ENCODE measurements at places on chromosomes 6 and 20.

GRCh38 chr6:23532227-23532626, 593.8 kb upstream of the NRSN1 start:
- no peak for DNase-seq

DNA sequence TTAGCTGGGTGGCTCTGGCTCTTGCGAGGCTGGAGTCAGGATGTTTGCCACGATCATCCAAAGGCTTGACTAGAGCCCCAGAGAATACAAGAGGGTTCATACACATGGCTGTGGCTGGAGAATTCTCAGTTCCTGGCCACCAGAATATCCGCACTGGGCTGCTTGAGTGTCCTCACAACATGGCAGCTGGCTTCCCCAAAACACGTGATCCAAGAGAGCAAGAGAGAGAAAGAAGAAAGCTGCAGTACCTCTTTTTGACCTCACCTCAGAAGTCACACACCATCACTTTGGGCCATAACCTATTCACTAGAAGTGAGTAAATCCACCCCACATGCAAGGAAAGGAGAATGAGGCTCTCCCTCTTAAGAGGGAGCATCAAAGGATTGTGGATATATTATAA, 21.5 kb upstream of the BPIFB1 start:
- DNase-seq = no peak

DNA sequence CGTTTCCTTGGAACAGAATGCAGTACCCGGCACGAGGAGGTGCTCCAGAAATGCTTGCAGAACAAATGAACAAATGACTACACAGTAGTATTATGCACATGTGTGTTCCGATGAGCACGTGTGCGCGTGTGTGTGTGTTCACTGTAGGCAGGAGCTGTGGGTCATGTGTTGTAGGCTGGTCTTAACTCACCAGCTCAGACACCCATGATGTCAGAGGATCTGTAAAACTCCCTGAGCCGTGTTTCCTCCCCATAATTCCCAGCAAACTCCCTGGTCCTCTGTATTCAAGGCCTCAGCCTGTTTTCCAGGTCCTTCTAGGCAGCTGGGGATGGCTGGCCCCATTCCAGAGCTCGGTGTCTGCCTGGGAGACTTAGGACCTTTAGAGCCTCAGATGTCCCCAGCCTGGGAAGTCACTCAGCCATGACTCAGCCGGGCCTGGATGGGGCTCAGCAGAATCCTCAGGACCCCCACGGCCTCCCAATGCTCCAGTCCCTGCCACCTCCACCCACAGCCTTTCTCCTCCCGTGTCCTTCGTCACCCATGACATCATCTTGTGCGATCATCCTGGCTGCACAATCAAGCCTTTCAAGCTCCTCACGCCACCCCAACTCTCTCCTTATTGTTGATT, 475.0 kb upstream of the SULF2 start:
- DNase-seq = no peak

DNA sequence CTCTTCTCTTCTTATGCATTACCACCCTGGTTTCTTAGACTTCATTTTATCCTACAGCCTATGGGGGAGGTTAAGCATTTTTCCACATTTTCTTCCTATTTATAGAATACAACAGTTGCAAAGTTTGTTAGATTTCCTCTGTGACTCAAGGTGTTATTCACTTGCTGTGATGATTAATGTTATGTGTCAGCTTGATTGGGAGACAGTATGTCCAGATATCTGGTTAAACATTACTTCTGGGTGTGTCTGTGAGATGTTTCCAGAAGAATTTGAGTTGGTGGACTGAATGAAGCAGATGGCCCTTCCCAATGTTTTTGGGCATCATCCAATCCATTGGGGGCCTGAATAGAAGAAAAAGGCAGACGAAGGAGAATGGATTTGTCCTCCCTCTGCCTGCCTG, 131.3 kb downstream of the C6orf118 start:
- no peak for DNase-seq

DNA sequence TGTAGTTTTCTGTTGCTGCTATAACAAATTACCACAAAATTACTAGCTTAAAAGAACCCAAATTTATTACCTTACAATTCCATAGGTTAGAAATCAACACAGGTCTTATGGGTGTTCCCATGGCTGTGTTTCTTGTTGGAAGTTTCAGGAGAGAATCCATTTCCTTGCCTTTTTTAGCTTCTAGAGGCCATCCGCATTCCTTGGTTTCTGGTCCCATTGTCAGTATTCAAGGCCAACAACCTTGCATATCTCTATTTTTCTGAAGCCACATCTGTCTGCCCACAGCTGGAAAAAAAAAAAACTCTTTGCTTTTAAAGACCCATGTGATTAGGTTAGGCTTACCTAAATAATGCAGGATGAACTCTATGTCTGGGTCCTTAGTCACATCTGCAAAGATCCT, 129.7 kb upstream of the SAMD5 start:
- no peak for DNase-seq

- no peak for DNase-seq
Observed at GRCh38 chr20:4493386-4493785, 228.3 kb upstream of the PRND start.

DNA sequence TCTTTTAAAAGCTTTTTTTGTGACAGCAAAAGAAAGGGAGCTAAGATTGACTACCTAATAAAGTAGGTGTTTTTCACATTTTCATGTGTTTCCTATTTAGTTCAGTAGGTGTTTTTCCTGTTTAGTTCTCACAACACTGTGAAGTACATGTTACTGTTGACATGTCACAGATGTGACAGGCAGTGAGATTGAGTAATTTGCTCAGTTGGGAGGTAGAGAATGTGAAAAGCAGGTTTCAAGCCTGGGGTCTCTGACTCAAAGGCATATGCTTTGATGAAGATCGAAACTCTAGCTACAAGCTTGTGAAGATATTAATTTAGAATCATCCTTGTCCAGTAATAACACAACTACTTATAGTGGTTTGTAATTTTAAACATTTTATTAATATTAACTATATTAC, 43.1 kb downstream of the SLX4IP start:
- no peak for DNase-seq

- DNase-seq = no peak
Observed at GRCh38 chr20:51979226-51979625, 176.9 kb upstream of the SALL4 start.

DNA sequence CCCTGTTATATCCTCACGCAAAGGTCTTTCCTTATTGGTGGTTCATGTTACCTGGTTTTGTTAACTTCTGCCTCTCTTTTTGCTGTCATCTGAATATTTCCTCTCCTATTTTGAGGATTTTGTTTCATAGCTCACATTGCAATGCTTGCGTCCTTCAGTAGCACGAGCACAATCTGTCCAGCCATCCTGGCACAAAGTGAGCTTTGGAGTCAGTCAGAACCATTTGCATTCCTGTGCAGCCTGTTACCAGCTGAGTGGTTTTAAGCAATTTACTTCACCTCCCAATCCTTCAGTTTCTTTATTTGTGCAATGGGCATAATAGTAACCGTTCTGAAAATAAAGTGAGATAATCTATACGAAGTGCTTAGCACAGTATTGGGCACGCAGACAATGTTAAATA, 42.7 kb downstream of the AKAP7 start:
- DNase-seq = no peak

- no peak for DNase-seq
Observed at GRCh38 chr6:112274774-112275173, 20.4 kb upstream of the LAMA4 start.

- no peak for DNase-seq
Observed at GRCh38 chr20:19624221-19624965, 133.7 kb upstream of the RIN2 start.

DNA sequence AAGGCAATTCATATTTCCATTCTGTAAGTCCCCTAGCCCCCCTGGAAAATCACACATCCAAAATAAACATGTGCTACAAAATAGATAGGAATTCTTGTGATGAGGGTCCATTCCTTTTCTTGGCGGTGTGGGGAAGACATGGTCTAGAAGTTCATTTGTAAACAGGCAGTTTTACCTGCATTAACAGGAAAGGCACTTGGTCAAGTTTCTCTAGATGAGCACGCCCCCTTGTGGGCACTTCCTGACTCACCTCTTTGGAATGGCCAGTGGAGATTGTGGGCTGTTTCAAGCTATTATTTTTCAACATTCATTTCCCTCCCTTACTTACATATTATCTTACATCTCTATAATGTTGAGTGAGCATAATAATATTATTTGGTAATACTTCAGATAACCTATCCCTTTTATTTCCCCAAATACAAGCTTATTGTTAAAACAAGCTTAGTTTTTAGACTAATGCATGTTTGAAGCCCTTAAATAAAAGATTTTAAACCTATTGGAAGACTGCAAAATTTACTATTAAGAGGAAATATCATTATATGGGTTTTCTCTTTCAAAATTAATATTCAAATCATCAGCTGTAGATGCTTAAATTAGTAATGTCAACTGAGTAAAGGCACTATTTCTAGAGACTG, 92.1 kb downstream of the TASP1 start:
- peak; percentile 17 for DNase-seq

- no peak for DNase-seq
Observed at GRCh38 chr6:150813319-150813992, 52.0 kb upstream of the MTHFD1L start.

GRCh38 chr6:37316071-37316470, 37.7 kb upstream of the RNF8 start:
- DNase-seq = no peak

GRCh38 chr6:55827818-55828522, 47.4 kb downstream of the BMP5 start:
- no peak for DNase-seq

- DNase-seq = no peak
Observed at GRCh38 chr6:26172608-26172968, 85.4 kb downstream of the HFE start.

DNA sequence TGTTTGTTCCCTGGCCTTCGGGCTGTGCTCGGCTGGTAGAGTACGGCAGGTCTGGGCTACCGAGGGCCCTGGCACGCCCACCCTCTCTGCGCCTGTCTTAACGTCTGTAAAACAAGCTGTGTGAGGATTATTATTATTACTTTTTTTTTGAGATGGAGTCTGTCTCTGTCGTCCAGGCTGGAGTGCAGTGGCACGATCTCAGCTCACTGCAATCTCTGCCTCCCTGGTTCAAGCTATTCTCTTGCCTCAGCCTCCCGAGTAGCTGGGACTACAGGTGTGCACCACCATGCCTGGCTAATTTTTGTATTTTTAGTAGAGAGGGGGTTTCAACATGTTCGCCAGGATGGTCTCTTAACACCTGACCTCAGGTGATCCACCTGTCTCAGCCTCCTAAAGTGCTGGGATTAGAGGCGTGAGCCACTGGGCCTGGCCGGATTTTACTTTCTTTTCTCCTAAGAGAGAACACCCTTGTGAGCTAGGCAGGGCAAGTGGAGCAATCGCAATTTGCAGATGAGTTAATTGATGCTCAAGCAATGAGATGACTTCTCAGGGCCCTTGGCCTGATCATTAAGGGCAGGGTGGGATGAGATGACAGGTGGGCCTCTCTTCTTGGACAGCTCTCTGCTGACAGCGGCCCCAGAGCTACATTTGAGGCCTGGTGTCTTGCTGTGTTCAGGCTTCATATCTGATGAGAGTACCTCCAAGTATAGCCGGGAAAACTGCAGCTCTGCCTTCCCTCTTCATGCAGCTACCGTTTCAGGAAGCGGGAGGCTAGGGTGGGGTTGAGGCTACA, 859 bp upstream of the SMIM29 start:
- DNase-seq = no peak

DNA sequence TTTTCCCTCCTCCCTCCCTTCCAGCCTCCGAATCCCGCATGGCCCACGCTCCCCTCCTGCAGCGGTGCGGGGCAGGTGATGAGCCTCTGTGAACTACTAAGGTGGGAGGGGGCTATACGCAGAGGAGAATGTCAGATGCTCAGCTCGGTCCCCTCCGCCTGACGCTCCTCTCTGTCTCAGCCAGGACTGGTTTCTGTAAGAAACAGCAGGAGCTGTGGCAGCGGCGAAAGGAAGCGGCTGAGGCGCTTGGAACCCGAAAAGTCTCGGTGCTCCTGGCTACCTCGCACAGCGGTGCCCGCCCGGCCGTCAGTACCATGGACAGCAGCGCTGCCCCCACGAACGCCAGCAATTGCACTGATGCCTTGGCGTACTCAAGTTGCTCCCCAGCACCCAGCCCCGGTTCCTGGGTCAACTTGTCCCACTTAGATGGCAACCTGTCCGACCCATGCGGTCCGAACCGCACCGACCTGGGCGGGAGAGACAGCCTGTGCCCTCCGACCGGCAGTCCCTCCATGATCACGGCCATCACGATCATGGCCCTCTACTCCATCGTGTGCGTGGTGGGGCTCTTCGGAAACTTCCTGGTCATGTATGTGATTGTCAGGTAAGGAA, at the start of gene OPRM1:
Gene OPRM1, plus strand, starts transcription at position 10 of the 612 bp plus-strand sequence. Its CDS starts 305 bp downstream, at position 315.
- no peak for DNase-seq

GRCh38 chr6:100657678-100658330, 193.1 kb upstream of the SIM1 start:
- no peak for DNase-seq
